Heart right ventricle (tissue), 16 donors: ENCODE measurements at places on chromosomes 1 and 21. TPM values are rescaled to one million over a fixed set of nuclear protein-coding genes. Genes with fewer than 3 reads are reported as not detected.

GRCh38 chr1:206493279-206493678 is 14.1 kb upstream of the RASSF5 start:
- H3K27me3 ChIP-seq: no peaks in the 10 kb centered on the region
- no peak overlapping the region for H3K4me3 ChIP-seq
- H3K36me3 ChIP-seq: no peaks in the 10 kb centered on the region
- DNase-seq: no peak
- no peak overlapping the region for H3K27ac ChIP-seq

GRCh38 chr1:31746687-31747086 is 17.5 kb downstream of the ADGRB2 start:
- no peak overlapping the region for H3K4me3 ChIP-seq
- no peak for DNase-seq
- peaks cover 24% of the 10 kb centered on the region for H3K4me1 ChIP-seq
- no peaks in the 10 kb centered on the region for H3K27me3 ChIP-seq
- H3K36me3 ChIP-seq: no peaks in the 10 kb centered on the region
- no peak overlapping the region for H3K27ac ChIP-seq

GRCh38 chr1:93925206-93925605 is 16.0 kb upstream of the GCLM start:
- H3K36me3 ChIP-seq: no peaks in the 10 kb centered on the region
- DNase-seq: no peak
- H3K4me3 ChIP-seq: no peak overlapping the region

DNA sequence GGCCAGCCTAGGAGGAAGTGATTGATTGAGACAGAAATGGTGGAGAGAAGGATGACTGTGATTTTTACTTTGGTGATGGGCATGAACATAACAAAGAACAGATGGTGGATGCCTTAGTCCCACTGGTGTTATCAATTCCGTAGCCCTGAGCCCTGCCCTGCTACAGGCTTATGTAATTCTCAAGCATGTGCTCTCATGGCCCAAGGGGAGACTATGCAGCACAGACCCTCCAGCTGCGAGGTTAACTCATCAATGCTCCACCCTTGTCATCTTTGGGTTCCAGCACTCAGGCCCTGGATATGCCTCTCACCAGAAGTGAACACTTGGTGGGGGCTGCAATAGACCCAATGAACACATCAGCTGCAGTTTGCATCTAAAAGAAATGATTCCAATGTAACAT is 62.7 kb upstream of the LRRC8D start:
- no peaks in the 10 kb centered on the region for H3K36me3 ChIP-seq
- peaks cover 28% of the 10 kb centered on the region for H3K4me1 ChIP-seq
- no peak for DNase-seq
- no peaks in the 10 kb centered on the region for H3K27me3 ChIP-seq
- peak overlapping the region; percentile 67 for H3K27ac ChIP-seq

- DNase-seq: no peak
- H3K4me1 ChIP-seq: peaks cover 25% of the 10 kb centered on the region
- H3K27ac ChIP-seq: peak overlapping the region; percentile 77
- no peak overlapping the region for H3K4me3 ChIP-seq
Observed at GRCh38 chr1:201721082-201722049, 107.6 kb upstream of the IPO9 start.

GRCh38 chr1:161421456-161421855 is 53.8 kb upstream of the CFAP126 start:
- H3K4me1 ChIP-seq: no peaks in the 10 kb centered on the region
- H3K27ac ChIP-seq: no peak overlapping the region
- peaks cover 4% of the 10 kb centered on the region for H3K27me3 ChIP-seq
- H3K4me3 ChIP-seq: no peak overlapping the region
- no peaks in the 10 kb centered on the region for H3K36me3 ChIP-seq

SLC6A17 gene
- total RNA-seq: not detected

SLC2A5 gene
- 3.2 TPM for total RNA-seq

RAD54L gene
- total RNA-seq: 0.68 TPM

ACTN2 gene
- 3,723 TPM for total RNA-seq
